Cortex of kidney (tissue), 1 donor: ENCODE measurements at places on chromosomes 4 and X.

- no peak for DNase-seq
Measured at GRCh38 chr4:189113389-189113888, 827.2 kb upstream of the FRG1 start.

GRCh38 chrX:134369576-134369975, 90.4 kb upstream of the HPRT1 start:
- no peak for DNase-seq

GRCh38 chr4:126466848-126467247, 1152.1 kb downstream of the FAT4 start:
- DNase-seq = no peak

DNA sequence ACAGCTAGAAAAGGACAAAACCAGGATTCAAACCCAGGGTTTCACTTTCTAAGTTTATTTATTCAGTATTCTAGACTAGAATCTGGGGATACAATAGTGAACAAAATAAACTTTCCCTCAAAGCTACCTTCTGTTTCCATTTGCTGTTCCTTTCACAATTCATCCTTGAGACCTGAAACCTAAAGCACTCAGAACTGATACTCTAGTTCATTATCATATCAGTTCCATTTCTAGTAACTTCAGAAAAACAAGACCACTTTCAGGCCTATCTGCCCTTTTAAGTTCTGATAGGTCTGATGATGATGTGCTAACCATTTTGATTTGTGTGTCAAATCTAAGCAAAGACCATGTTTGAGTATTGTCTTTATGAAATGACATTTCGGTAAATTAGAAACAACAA, 7.8 kb upstream of the XK start:
- DNase-seq = no peak

DNA sequence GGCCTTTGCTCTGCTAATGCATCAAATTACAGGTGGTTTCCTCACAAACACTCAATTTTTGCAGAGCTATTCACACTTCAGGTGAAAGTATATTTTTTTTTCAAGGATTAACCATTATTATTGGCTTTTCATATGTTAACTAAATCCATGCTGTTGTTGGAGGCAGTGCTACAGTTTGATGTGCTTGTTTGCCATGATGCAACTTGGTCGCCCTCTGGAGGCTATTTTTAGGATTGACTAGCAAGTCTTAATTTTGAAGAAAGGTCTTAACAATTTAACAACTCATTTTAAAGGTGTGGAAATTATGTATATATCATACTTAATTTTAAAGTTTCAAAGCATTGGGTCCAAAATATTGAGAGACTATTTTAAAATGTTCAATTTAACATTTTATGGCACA, 168.8 kb upstream of the FAM47A start:
- no peak for DNase-seq

DNA sequence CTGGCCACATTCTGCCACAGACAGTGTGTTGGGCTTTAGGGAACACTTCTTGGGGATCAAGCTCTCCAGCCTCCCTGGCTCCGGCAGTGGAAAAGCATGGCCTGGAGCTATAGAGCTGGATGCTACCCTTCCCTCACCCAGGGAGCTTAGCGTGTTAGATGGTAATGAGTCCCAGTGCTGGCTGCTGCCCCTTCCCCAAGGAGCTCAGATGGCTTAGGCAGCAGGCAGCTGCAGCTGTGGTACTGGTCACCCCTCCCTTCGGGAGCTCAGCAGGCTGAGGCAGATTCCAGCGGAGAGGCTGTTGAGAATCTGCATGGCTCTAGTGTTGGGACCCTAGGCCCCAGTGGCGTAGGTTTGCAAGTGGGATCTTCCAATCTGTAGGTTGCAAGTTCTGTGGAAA, 19.5 kb downstream of the TMEM144 start:
- DNase-seq = no peak
